Fibroblast of villous mesenchyme (primary cell): ENCODE measurements at places on chromosomes 1 and 21.

DNA sequence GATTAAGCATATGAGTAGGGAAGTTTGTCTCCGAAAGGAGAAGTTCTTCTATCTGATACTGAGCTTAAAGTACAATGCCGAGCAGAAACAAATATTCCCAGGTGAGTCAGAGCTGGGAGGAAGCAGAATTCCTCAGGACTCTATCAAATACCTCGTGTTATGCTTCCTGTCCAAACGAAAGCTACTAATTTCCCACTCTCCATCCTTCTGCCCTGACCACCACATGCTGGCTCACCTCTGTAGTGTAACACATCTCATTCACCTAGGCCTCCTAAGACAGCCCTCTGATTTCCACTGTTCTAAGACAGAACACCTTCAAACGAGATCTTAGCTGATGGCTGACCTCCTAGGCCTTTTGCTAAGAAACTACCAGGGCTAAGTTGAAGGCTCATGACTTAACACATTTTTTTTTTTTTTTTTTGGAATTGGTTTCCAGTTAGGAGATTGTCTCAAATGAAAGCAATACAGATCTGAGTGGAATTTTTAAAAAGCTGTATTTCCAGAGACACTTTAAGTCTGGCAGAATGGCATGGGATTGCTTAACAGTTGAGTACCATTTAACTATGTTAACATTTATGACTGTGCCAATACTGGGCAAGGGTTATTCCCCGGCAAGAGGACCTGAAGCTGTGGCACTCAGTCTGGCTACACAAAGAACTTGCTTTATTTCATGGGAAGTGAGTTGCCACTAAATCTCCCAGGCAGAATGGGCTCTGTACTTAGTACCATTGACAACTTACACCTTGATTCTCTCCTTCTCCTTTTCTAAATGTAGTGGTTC is 583.4 kb downstream of the DPYD start:
- DNase-seq = no peak

DNA sequence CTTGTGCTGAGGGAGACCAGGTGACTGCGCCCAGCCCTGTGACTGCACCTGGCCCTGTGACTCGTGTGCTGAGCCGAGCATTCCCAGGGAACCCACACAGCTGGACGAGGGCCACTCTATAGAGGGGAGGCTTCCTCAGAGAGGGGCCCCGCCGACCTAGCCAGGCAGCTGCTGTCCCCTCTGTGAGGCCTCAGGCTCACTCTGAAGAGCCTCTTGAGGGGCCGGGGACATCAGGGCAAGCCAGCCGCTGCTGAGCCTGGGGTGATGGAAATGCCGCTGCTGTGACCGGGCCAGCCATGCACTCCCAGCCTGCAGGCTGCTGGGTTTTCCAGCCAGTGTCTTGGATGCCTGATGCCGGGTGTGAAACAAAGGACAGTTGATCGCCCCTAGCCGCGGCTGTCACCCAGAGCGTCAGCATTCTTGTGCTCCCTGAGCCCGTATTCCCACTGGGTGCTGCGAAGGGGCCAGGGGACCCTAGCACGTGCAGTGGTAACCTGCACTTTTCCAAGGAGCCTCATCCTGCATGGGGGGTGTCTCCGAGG is 17.5 kb downstream of the PFKL start:
- no peak for DNase-seq

- no peak for DNase-seq
These were observed 6.4 kb upstream of the MMEL1 start for GRCh38 chr1:2639203-2639602.

DNA sequence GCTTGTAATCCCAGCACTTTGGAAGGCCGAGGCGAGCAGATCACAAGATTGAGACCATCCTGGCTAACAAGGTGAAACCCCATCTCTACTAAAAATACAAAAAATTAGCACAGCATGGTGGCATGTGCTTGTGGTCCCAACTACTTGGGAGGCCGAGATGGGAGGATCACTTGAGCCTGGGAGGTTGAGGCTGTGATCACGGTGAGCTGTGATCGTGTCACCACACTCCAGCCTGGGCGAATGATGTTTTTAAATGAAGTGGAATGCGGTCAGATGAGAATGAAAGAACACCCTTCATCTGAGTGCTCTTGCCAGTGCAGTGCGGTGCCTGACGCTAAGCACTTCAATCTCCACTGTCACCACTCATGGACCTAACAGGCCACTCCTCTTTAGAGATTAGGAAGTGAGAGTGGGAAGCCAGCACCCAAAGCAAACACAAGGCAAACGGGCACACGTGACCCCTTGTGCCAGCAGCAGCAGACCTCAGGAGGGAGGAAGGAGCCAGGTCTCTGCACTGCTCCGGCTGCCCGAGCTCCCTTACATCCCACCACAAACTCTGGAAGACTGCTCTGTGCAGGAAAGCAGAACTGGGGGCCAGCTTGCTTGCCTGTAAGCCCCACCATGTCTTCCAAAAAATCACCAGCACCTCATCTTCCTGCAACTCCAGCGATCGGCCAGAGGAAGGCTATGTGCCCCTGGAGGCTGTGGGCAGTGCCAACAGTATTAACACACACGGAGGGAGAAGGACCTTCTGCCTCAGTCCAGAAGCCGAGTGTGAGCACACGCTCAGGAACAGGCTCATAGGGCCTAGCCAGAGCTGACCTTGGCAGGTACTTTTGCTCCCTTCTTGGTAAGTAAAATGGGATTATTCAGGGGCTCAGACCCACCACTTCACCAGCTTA is 9.7 kb downstream of the CTNNBIP1 start:
- DNase-seq = no peak

DNA sequence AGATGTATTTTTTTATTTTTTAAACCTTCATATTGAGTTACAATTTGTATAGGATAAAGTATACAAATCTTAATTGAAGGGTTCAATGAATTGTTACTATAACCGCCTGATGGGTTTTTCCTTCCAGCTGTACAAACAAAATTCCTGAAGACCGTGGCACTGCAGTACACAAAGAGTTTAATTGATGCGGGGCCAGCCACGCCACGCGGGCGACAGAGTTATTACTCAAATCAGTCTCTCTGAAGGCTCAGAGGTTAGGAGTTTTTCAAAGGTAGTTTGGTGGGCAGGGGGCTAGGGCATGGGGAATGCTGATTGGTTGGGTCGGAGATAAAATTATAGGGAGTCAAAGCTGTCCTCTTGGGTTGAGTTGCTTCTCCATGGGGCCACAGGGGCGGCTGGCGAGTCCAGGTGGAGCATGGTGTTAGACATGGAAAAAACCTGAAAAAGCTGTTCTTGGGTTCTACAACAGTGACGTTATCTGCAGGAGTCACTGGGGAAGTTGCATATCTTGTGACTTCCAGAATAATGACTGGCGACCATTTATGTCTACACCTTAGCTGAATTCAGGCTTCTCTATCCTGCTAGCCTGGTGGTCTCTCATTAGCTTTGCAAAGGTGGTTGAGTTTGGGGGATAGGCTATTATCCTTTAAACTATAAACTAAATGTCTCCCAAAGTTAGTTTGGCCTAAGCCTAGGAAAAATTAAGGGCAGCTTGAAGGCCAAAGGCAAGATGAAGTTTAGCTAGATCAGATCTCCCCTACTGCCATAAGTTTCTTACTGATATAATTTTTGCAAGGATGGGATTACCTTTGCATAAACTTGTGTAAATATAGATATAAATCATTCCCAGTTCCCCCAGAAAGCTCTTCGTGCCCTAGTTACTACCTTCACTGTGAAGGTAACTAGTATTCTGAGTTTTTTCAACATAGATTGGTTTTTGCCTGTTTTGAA is 13.0 kb upstream of the TMEM9 start:
- no peak for DNase-seq

- no peak for DNase-seq
These were observed 105.6 kb upstream of the TMPRSS2 start for GRCh38 chr21:41613533-41613909.
